ENCODE measurements at places on chromosomes 6 and 20.

DNA sequence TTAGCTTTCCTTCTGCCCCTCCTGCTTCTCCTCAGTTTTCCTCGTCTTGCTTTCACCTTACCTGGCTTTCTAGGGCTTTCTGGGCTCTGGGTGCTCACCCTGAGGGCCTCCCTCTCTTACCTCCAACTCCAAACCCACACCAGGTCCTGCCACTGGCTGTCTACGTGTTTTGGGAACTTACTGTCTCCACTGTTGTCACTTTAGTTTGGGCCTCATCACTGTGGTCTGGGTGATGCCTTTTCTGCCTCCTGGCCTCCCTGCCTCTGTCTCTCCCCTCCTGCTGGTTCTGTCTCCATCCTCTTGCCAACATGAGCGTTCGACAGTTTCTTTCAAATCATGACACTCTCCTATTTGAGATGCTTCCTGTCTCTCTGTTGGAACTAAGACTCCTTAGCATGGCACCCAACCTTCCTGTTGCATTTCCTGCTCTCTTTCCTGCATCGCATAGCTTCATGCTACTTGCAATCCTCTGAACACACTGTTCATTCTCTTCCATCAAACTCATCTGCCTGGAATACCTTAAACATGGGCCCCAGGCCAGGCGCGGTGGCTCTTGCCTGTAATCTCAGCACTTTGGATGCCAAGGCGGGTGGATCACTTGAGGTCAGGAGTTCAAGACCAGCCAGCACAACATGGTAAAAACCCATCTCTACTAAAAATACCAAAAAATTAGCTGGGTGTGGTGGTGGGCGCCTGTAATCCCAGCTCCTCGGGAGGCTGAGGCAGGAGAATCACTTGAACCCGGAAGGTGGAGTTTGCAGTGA lies 5.5 kb downstream of the CD40 start:
- no peak for DNase-seq

DNA sequence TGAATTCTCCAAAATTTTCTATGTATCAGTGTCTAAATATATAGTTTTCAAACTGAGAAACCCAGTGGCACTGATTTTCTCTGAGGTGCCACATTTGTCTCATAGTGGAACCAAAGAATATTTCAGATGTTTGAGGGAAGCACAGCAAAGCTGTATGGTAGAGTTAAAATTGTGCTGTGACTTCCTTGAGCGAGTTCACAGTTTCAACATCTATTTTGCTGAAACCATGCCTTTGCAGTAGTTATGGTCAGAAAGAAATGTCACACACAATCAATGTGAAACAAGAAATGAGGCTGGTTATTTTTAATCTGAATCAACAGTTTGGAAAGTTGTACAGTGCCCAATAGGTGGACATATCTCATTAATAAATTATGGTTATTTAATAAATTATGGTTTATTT lies 394.0 kb upstream of the SPTLC3 start:
- DNase-seq: no peak

DNA sequence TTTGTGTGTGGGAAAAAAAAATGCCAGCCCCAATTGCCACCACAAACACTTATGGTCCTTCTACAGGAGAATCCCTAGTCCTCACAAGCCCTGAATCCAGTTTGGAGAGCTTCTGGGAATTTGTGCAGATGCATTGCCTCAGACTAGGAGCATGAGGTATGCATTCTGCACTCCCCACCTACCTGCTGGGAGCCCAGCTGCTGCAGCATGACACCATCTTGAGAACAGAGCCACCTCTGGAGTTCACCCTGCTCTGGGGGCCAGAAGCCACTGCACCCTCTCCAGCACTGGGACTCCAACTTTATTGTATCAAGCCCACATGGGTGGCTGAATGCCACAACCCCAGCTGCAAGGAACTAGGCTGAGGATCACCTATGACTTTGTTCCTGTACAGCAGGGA lies 568.5 kb upstream of the ID4 start:
- DNase-seq: no peak

- no peak for DNase-seq
Measured at GRCh38 chr20:22475662-22476061, 108.7 kb downstream of the FOXA2 start.

DNA sequence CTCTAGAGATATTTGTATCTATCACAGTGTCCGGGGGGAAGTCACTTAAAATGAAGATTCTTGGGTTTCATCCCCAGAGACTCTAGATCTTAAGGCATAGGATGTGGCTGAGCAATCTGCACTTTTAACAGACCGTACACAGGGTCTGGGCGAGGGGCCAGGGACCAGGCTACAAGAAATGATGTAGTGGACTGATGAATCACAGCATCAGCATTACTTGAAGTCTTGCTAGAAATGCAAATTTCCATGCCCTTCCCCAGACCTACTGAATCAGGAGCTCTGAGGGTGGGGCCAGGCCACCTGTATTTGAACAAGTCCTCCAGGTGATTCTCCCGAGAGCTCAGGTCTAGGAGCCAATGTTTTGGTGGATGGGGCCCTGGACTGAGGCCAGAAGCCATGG lies 168.4 kb downstream of the DOK5 start:
- DNase-seq: no peak

GRCh38 chr6:135314543-135314942 lies 133.4 kb downstream of the MYB start:
- no peak for DNase-seq

DNA sequence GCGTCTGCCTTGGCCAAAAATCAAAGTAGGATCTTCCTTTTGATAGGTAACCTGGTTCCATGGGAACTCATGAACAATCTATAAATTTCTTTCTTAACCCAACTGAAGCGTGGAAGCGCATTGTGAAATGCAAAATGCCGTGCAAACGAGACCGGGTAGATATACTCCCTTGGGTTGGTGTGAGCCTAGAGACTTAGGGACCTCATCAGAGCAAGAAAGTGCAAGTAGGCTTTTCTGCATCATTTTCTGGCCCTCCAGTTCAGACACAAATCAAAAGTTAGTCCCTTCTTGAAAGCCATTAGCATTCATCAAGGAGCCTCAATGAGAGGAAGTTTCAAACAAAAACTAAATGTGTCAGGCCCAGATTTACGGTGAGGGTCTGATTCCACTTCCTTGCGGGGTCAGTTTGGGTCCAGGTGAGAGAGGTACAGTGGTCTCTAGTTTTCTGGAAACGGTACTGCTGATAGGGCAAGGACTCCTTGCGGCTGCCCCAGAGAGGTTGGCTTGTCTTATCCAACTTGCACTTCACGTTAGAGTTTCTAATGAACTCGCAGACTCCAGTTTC lies 5.3 kb upstream of the ZNF184 start:
- no peak for DNase-seq

DNA sequence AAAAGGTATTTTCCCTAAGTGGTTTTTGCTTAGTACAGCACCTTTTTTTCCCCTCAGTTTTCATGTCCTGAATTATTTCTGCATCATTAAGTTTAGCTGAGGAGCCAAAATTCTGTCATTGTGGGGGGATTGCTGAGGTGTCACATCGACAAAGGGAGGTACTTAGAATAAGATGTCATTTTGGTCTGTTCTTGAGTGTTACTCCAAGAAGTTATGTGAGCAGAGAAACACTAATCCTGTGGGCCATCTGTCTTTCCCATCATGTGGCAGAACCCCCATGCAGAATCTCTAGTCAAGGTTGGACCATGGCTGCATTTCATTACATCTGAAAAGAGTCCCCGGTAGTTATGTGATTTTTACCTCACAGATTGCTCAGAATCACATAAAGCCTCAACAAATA lies 167.8 kb upstream of the CENPW start:
- DNase-seq: no peak

DNA sequence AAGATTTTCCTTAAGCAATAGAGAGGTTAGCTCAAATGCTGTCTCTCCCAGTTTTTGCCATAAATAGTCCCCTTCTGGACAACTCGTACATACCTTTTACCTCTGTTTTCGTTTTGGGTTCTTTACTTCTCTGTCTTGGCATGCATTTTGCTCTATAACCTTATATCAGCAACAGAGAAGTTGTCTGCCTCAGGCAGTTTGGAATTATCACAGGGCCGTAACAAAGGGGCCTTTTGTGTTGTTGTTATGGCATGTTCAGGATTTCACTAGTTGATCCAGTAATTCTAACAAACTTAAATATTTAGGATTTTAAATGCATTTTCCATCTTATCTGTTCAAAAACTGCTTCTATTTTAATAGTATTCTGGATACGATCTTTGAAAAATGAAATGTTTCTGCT lies 259.8 kb downstream of the CD109 start:
- no peak for DNase-seq

GRCh38 chr6:157045831-157046454 lies 268.8 kb downstream of the ARID1B start:
- DNase-seq: peak; percentile 45

DNA sequence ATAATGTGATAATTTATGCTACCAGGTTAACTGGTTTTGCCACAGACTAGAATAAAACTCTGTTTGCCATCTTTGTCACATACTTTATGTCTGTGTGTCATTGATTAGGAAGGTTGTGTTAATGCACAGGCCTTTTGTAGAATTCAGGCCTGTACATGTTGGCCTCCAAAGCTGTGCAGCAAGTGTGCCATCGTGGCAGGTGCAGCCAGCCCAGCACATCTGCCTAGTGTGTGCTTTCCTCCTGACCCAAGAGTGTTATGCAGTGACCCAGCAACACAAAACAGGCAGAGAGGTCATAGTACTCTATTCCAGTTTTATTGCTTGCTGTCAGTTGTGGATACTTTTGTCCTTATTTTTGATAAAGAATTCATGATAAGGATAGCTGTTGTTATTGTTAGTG lies 3.7 kb downstream of the MAP3K4 start:
- no peak for DNase-seq

DNA sequence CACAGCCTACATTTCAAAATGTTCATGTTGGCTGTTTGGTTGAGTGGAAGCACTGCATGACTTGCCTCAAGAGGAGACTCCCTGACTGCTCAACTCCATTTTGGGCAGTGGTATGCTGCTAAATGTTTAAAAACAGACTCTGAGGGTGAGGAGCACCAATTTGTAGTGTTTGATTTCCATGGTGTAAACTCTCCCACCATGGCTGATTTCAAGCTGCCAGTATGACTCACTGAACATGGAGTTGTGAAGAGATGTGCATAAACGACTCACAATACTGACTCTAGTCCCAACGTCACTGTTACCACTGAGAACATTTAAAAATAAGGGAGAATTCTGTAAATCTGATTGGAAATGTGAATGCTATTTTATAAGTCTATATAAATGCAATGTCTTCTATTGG lies 70.4 kb downstream of the BACH2 start:
- DNase-seq: no peak

GRCh38 chr6:27495386-27496135 lies 22.7 kb upstream of the ZNF184 start:
- peak; percentile 83 for DNase-seq

- no peak for DNase-seq
Measured at GRCh38 chr20:6611911-6612605, 155.4 kb upstream of the BMP2 start.

GRCh38 chr6:44388887-44389286 lies 1.4 kb downstream of the CDC5L start:
- DNase-seq: no peak

- no peak for DNase-seq
Measured at GRCh38 chr6:48782225-48782624, 671.2 kb upstream of the PTCHD4 start.

- no peak for DNase-seq
Measured at GRCh38 chr6:7692453-7692784, 33.5 kb upstream of the BMP6 start.

DNA sequence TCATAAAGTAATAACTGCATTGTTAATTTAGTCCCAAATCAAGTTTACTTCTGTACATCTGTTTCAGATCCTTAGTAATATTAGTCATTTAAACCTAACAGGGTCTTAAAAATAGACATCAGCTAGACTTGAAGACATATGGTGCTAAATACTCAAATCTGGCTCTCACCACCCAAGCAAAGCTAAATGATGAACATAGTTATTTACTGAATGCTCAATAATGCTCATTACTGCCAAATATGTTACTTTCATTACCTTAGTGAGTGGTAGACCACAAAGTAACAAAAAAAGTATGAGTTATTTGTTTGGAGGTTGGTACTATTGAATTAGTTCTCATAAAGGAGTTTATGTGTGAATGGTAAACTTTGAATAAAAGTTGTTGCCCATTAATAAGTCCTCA lies 502.1 kb downstream of the PKHD1 start:
- no peak for DNase-seq

DNA sequence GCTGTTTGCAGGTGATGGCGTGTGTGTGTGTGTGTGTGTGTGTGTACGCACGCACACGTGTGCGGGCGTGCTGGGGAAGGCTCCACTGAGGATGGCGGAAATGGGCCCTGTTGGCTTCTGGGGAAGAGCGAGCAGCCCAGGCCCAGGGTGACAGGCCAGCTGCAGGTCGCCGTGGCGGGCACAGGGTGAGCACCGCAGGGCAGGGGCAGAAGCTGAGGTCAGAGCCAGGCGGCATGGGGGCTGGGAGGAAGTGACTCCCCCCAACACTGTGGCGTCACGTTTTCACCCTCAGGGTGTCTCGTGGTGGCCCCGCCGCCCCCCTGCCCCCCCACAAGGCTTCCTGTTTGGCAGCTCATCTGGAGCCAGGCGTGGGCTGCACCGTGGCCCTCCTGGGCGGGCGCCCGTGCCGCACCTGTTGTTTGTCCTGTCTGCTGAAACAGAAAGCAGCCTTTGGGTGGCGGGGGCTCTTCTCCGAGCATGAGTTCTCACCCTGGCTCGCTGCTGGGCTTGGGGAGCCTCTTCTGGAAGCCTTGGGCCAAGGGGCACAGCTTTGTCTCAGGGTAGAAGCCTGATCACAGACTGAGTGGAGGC lies 7.1 kb downstream of the RBM38 start:
- no peak for DNase-seq

GRCh38 chr6:37284781-37285180 lies 26.8 kb upstream of the TMEM217 start:
- DNase-seq: no peak

DNA sequence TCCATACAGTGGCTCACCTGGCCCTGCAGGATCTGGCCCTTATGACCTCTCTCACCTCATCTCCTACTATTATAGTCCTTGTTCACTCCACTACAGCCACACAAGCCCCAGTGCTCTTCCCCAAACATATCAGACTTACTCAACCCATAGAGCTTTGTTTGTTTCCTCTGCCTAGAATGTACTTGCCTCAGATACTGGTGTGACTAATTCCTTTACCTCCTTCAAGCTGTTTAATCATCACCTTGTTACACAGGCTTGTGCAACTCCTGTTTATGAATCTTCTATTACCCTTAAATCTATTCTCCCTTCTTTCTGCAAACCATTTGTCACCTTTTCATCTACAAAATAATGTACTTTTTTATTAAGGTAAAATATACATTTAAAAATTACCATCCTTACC lies 3.2 kb downstream of the DEFB125 start:
- DNase-seq: no peak

- no peak for DNase-seq
Measured at GRCh38 chr6:52497652-52498408, 77.7 kb downstream of the EFHC1 start.

GRCh38 chr6:131717836-131718542 lies 7.2 kb upstream of the CTAGE9 start:
- DNase-seq: no peak

GRCh38 chr6:4751823-4752464 lies 24.3 kb upstream of the CDYL start:
- DNase-seq: no peak

DNA sequence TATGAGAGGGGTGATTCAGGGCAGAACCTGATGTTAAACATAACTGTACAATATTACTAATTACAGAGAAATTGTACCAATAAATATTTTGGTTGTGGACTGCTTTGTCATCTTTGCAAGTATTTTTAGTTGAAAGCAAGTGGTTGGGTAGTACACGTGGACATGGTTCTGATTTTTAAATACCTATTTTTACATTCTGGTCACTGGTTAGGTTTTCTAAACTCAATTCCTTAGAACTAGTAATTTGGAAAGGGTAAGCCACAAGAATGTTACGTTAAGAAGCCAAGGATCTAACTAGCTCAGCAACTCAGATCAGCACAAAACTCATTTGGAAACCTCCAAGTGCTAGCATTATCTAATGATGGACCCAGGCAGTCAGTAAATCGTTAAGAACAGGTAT lies 2.7 kb downstream of the EPB41L2 start:
- DNase-seq: peak; percentile 33

Measured in RCC 7860 (cell line).